ENCODE measurements at places on chromosomes 4 and X.

DNA sequence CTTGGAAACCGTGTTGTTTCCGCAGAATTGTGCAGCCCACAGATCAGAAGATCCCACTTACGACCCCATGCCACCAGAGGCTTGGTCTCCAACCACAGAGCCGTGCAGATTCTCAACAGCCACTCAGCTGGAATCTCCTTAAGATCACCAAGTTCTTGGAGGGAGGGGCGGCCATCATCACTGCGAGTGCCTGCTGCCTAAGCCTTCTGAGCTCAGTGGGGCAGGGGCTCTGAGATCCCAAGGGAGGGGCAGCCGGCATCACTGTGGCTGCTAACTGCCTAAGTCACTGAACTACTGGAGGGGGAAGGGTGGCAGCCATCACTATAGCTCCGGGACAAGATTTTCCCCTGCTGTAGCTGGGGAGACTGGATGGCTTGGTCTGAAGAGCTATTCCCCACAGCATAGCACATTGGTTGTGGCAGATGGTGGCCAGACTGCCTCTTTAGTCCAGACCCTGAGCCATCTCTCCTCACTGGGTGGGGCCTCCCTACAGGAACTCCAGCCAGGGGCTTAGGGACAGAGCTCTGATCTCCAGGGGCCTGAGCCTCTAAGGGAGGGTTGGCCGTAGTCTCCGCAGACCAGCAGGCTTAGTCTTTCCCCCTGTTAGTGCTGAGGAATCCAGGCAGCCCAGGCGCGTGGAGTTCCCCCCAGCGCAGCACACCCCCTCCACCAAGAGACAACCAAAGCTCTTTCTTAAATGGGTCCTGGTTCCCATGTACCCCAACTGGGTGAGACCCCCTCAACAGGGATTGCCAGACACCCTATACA, 1483.9 kb downstream of the ADGRL3 start:
- no peak for DNase-seq

GRCh38 chr4:61723492-61723891, 523.4 kb downstream of the ADGRL3 start:
- DNase-seq = no peak

DNA sequence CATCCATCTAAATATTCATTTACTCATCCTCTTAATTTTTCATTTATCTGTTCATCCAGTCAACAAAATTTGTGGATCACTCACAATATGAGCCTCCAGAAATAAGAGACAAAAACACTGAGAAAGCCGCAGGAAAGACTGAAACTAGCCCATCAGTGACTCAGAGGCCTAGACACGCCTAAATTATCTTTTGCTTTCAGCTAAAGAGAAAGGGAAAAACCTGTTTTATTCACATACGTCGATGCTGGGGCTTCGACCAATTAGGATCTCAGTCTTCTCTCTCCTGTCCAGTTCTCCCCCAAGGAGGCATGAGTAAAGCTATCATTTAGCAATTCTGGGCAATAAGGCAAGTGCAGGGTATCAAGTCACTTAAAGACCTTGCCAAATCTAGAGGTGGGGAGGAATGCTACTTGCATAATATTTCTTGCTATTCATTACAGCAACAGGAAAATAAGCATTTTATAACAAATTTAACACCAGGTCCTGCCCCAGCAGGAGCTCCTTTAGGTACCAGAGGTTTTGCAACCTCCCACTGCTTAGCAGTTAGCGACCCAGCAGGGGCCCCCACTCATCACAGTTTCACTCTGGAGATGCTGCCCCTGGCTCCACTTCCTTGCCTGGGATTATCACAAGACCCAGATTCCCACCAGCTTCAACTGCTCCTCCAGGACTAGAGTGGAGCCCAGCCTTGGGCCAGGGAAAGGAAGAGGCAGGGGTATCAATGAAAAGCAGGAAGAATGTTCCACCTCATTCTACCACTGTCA, 30.1 kb upstream of the TMEM154 start:
- no peak for DNase-seq

DNA sequence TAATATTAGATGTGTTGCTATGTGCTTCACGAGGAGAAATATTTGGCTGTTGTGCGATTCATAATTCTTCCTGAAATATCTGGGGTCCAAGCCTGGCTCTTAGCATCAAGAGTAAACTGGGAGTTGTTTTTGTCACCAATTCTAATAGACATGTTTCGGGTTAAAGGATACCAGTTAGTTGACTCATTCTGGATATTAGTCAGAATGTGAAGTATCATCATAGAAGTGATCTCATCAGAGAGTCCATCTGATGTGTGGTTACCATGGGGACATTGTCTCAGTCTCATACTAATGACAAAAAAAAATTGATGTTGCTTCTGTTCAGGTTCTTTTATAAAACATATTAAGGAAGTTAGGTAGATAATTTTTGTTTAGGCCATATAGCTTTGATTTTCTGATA, 57.2 kb upstream of the MTMR1 start:
- DNase-seq = no peak

GRCh38 chrX:110338935-110339334, 19.7 kb upstream of the RTL9 start:
- no peak for DNase-seq

DNA sequence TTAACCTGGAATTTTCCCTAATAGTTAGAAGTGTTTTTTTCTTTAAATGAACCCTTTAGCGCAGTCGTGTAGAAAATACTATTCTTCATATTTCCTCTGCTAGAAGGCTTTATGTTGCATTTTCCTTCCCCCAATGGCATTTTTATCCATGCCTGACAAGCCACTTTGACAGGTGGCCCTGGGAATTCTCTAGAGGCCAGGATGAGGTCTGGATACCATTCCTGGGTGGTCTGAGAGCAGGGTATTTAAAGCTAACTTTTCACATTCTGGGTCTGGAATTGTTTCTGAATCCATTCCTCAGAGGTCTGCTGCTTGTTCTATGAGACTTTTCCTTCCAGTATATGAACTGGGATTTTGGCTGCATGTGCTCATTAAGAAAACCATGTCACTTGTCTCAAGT, 31.2 kb upstream of the PDGFRA start:
- DNase-seq = no peak

- DNase-seq = peak; percentile 29
Observed at GRCh38 chr4:84177831-84178542, 321.1 kb downstream of the NKX6-1 start.

GRCh38 chrX:117854806-117855205, 261.8 kb downstream of the KLHL13 start:
- no peak for DNase-seq

DNA sequence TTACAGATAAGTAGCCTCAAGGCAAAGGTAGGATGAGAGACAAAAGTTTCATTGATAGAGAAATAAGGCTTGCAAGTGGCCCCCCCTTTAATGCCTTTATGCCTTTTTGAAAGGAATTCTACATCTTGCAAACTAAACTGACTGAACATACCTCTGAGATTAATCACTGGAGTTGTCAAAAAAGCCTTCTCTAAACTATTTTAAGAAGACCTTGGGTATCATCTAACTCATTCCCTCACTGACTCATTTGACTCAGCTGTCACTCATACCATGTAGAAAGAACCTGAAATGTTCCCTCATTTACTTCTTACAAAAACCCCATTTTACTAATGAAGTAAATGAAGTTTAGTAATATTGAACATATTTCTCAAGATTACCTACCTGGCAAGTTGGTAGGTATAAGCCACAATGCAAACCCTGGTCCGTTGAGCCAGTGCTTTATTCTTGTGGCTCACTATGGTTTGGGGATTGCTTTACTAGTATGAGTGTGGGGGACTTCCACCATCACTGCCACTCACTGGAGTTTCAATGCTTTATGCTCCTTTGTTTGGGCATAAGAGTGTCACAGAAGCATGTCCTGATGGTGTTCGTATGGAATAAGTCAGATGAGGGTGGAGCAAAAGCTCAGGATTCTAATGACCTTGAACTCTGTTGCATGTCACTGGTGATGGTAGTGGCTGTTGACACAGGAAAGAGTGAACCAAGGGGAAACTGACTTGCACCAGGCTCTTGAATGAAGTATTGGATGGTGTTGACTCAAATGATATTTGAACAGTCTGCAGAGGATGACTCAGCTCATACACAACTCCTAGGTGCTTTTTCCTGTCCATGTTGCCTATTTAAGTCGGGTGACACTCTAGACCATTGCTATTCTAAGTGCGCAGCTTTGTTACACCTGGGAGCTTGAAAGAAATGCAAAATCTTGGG, 305.5 kb upstream of the EMCN start:
- DNase-seq = no peak

DNA sequence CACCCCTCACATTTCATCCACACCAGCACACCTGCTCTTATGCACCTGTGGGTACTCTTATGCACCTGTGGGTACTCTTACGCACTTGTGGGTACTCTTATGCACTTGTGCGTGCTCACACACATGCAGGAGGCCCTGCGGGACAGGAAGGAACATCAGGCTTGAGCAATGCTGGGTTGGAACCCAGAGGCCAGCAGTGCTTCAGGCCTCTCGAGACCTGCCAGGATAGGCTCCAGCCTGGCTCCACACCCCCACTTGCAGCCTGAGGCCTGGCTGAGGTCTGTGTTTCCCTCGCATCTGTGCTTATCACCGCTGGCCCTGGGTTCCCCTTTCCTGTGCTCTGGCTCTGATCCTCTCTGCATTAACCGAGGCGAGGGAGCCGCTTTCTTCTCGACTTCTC, 34.7 kb downstream of the SORCS2 start:
- DNase-seq = no peak

GRCh38 chr4:184895012-184895695, 69.4 kb upstream of the ACSL1 start:
- peak; percentile 6 for DNase-seq

- peak; percentile 72 for DNase-seq
Observed at GRCh38 chrX:155819966-155820491, 61.1 kb upstream of the VAMP7 start.

GRCh38 chrX:49978176-49978575, 55.8 kb downstream of the CLCN5 start:
- no peak for DNase-seq

- no peak for DNase-seq
Observed at GRCh38 chr4:13970349-13970748, 342.8 kb upstream of the BOD1L1 start.

DNA sequence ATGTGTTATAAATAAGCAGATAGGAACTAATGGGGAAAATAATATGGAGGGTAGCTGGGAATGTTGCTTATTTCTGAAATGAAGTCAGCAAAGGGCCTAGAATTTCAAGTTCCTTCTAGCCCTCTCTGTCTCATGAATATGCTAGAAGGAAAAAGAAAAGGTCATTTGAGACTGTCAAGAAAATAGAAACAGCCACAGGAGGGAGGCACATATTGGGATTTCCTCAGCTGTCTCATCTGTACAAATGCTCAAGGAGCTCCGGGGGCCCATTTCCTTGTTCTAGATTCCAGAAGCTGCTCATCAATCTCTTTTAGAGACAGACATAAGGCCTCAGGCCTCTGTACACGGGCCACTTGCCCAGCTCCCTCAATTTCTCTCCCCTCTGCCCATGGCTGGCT, 127.6 kb upstream of the ETNPPL start:
- no peak for DNase-seq

- DNase-seq = no peak
Observed at GRCh38 chr4:132123870-132124623, 1025.0 kb upstream of the PCDH10 start.

DNA sequence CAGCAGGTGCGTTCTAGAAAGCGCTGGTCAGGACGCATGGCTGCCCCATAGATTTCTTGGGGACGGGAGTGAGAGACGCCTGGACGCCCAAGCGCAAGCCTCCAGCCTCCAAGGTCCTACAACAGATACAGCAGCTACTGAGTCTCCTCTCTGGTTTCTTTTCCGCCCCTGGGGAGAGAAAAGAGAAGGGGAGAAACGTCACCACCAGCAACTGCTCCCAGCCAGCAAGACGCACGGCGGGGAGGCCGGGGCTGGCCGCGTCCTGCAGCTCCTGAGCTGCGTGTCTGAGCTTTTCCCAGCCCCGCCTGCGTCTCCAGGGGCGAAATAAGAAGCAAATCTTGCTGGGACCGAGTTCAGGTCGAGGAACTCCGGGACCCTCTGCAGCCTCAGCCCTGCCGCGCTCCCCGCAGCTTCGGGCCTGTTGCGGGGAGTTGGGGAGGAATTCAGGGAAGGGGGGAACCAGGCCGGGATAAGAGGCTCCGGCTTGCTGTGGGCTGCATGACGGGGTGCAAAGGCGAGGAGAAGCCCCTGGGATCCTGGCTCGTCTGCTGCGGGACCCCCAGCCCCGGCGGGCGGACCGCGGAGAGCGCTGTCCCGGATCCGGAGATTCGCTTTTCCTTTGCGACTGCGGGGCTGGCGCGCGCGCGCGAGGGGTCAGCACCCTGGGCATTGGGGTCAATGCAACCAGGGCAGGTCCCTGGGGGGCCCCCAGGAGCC, 6.8 kb upstream of the SHOX start:
- DNase-seq = no peak

DNA sequence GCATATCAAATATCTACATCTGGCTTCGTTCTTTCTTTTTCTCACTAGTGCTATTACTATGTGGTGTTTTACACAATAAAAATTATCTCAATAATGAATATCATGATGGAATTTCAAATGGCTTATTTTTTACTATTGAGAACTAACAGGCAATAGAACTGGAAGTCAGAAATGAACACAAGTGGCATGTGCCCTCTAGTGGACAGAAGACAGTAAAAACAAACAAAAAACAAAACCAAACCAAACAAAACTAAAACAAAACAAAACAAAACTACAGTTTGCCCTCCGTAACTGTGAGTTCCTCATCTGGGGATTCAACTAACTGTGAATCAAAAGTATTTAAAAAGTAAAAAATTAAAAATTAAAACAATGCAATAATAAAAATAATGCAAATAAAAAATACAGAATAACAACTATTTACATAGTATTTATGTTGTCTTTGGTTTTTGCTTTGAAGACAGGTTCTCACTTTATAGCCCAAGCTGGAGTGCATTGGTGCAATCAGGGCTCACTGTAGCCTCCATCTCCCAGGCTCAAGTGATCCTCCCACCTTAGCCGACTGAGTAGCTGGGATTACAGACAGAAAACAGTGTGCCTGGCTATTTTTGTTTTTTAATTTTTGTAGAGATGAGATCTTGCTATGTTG, 195.6 kb upstream of the TACR3 start:
- peak; percentile 48 for DNase-seq

DNA sequence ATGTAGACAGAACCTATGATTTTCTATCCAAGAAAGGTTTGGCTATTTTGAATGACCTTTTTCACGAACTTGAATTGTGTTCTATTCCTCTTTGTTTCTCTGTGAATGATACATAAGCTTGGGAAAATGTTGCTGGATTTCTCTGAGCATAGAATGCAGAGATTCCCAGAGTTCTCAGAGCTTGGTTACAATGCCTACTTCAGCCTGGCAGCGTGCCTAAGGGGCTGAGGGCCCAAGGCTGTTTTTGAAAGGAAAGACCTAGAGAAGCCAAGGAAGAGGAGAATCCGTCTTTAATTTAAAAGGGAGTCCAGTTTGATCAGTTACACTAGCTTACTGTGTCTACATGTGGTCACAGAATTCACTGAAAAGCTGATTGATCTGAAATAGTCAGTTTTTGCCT, 55.3 kb upstream of the CXorf51B start:
- DNase-seq = peak; percentile 13

- no peak for DNase-seq
Observed at GRCh38 chr4:1753697-1754311, 32.5 kb downstream of the TACC3 start.

Measured in pons (tissue), 1 donor.